ENCODE measurements at places on chromosomes 2 and 18. TPM values are rescaled to one million over a fixed set of nuclear protein-coding genes. Genes with fewer than 3 reads are reported as not detected.
A peak's percentile ranks its signal among the peaks of the same experiment; 100 is the strongest.

DNA sequence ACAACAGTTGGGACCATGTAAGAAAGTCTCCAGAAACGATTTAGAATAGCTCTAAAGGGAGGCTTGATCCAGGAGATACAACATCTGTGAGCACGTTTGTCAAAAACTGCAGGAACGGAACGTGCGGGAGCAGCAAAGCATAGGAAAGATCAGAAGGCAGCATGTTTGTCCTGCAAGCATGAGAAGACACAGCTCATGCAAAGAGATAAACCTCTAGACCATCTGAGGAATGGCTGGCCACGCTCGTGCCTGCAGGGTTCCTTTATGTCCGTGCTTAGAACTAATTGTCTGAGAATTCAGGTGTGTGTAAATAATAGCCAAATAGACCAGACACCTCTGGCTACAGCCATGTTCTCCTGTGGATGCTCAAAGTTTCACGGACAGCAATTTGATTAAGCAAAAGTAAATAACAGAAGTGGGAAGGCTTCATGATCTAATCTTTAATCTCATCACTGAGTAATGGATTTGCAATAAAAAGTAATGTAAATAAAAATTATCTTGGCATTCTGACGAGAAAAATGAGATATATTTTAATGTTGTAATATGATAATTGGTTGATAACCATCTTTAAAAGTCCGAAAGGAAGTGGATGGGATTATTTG, 534.8 kb upstream of the CDH7 start:
- DNase-seq, result no peak

DNA sequence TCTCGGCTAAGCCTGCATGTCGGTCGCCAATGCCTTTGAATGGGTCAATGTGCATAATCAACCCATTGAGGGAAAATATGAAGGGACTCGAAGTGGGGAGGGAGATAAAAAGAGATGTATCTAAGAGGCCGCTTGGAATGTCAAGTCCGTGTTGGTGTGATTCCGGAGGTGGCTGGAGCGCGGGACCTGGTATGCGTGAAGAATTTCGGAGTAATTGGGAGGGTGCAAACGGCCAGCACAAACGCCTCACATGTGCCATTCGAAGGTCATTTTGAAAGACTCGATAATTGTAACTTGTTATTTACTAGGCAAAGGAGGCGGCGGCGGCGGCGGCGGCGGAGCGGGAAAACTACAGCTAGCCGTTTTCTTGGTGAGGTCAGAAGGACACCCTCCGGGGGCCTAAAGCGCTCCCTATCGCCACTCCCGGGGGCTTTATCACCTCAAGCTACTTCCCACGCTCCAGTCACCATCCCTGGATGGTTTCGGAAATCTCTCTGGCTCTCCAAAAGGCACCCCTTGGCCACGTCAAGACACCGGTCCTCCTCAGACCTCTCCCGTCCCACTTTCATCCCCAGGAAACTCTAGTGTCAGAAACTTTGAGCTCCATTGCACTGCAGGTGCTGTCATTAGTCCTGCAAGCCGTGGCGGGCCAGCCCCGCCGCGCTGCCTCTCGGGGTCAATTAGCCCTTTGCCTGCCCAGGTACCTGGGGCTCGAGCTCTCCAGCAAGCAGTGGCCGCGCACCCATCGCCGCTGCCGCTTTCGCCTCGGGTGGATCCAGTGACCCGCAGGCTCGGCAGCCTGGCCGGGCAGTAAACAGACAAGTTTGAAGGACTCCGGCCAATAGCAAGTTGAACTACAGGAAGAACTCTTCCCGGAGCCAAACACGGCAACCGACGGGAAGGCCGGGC, 1.5 kb downstream of the ERBB4 start:
- DNase-seq, result no peak

DNA sequence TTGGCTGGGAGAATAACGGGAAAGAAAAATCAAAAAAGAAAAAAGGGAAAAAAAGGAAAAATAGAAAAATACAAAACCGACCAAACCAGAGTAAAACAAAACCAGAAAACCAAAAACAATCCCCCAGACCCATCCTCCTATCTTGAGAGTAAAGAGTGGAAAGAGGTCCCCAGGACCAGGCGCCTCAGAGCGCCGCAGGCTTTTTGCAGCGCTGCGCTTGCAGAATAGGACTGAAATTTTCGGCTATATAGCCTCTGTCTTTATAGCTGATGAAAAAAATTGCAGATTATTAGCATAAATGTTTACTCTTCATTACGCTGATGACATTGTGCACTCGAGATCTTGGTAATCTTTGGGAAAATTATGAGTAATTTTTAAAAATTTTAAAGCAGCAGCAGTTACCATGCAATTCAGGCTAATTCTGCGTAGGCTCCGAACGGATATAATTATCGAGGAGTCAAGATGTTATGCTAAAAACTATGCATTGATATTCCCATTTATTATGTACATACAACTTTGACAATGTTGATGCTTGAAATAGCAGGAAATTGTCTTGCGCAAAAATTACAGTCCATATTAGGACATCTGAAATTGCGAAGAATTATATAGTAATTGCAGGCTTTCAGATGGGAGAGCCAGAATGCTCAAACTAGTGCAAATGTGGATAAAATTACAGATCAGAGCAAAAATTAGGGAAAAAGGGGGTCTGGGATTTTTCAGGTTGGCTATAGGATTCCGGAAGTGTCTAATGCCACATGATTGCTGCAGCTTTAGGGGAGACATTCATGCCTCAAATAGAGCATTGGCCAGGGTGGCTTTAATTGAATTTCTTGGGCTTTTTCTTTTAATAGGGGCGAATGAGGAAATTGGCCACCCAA, 8.3 kb downstream of the DLX1 start:
- peak; percentile 70 for DNase-seq

- DNase-seq, result peak; percentile 47
Measured at GRCh38 chr2:96916646-96917543, 47.0 kb upstream of the SEMA4C start.

GRCh38 chr2:98556344-98557033, 51.8 kb downstream of the COA5 start:
- no peak for DNase-seq

DNA sequence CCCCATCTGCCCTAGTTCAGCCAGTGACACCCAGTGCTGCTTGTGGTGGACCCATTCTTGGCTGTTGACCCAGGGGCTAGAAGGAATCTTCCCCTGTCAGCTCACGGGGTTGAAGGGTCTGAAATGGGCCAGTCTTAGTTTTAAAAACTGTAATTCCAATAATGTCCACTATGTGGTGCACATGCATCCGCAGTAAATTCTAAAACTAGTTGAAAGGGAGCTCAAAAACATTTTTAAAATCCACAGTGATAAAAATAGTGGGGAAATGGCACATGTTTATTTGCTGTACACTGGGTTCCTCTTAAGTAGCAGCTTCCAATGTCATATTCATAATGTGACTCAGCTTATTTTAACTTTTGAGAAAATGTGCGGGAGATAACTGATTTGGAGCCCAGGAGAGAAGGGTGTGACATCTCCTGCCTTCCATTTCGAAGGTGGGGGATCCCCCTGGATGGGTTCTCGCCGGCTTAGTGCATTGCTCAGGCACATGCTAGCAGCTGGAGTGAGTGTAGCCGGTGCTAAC, 32.8 kb downstream of the GRHL1 start:
- DNase-seq, result peak; percentile 82

GRCh38 chr2:14690926-14691325, 58.4 kb downstream of the LRATD1 start:
- DNase-seq, result no peak

GRCh38 chr2:97708048-97708380, 5.4 kb upstream of the ZAP70 start:
- DNase-seq, result no peak

DNA sequence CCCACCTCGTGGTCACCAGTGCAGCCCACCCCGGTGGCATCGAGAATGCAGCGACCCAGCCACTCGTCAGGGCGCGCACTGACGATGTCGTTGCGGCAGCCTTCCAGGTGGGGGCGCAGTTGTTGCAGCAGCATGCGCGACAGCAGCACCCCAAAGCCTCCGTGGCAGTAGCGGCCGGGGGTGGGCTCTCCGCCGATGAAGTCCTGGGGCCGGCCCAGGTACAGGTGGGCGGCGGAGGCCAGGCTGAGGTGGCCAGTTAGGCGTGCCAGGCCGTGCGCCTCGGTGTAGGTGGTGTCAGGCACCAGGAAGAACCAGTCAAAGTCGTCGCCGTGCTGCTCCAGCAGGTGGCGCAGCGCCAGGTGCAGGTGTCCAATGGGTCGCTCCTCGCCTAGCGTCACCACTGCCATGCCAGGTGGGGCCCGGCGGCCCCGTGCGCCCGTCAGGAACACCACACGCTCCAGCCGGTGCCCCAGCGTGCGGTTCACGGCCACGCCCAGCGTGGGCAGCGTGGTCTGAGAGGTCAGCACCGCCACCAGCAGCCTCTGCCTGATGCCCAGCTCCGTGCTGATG, 1.9 kb downstream of the CHPF start:
- DNase-seq, result no peak

DNA sequence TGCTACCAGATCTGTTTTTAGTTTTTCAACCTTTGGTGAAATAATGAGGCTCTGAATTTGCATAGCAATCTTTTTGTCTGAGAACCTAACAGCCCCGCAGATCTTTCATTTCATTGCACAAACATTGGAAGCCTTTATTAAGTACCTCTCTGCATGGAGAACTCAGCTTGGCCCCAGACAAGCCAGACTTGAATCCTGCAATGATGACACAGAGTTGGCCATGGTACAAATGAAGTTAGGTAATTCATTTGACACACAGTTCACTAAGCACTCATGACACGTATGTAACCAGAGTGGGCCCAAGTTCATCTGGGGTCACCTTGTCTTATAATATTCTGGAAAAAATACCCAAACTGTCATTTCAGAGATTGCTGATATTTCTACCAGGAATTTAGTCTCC, 439.1 kb upstream of the ID2 start:
- DNase-seq, result no peak

GRCh38 chr2:191899410-191899809, 52.5 kb upstream of the CAVIN2 start:
- no peak for DNase-seq

DNA sequence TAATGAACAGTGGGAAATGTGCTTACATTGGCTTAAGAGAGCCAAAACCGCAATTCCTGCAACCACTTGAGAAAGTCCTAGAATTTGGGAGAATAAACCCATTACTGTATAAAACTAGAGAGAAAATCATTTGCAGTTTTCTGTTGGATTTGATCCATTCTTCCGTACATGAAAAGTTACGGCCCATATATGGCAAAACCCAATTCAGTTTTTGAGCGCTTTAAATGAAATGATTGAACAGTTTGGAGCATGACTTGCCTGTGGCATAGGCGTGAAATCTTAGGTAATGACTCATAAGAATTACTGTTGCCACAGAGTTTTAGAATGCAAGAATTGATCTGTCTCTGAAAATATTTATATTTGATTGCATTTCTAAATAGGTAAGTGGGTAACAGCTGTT, 52.0 kb downstream of the PHLPP1 start:
- no peak for DNase-seq

DNA sequence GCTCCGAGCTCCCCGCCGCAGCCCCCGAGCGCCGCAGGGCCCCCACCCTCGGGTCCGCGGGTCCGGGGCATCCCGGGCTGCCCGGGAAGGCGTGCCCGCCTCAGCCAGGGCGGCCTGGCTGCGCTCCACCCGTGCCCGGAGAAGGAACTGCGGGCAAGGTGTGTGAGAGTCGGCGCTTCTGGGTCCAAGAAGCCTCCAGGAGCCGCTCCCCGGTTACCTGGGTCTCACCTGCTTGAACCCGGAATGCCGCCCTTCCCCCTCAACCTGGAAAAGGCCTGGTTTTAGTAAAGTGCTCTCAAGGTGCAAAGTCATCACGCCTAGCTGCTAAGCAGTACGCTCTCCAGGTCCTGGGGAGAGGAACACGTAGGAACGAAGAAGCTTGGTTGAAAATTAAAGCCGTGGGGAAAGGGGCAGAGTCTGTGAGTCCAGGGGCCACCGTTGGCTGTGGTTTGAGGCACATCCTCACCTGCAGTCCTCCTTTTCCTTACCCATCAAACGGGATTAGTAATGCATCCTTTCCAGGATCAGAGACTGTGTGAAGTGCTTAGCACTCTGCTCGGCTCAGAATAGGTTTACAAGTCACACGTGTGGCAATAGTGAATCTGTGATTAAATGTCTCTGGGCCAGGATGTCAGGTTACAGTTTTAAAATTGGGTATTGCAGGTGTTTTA, 1.2 kb downstream of the ASAP2 start:
- peak; percentile 60 for DNase-seq

DNA sequence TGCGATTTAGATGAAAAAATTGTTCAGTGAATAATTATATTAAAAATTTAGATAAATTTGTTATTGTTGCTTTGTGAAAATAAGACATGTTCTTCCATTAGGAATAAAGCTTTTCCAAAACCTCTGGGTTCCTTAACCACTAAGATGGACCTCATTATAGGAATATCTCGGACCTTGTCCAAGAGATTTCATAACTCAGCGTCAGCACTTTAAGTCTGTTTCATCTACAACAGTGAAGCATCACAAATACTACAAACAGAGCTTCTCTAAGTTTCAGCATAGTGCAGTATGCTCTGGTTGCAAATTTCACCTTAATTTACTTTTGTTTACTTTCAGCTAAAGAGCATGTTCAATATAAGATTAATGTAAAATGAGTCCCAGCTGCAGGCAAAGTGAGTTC, 150.3 kb downstream of the UBE2E3 start:
- DNase-seq, result no peak

- no peak for DNase-seq
Measured at GRCh38 chr2:199966405-199966804, 11.0 kb downstream of the MAIP1 start.

- no peak for DNase-seq
Measured at GRCh38 chr2:134348760-134349159, 94.9 kb downstream of the MGAT5 start.

DNA sequence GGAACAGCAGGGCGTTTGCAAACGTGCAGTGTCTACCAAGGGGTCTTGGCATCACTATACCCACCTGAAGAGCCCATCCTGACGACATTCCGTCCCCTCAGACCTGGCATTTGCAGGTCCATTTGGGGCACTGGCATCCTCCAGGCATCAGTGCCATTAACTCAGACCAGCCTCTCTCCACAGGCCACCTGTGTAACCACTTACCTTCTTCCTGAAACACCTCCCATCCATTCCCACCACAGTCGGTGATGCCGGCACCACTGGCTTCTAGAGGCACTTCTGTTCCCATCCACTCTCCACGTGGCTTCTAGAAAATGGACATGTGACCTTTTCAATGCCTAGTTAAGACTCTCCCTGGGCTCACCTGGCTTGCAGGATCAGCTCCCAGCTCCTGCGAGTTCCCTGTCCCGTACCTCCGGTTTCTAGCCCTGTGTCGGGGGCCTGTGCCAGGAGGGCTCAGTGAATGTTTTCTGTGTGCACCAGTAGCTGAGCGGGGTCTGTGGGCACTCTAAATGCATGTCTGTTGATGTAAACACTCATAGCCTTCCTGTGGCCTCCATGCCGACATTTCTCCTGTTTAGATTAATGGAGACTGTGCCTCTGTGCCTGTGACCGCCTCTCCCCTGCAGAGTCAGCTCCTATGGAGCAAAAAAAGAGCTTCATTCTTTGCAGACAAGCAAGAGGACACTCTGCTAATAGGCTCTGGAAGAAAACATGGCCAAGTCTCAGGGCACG, 458.0 kb upstream of the HS6ST1 start:
- no peak for DNase-seq

The LCT gene
- total RNA-seq, result 0.10 TPM

The ASIC4 gene
- 8.2 TPM for total RNA-seq

The ANTXR1 gene
- total RNA-seq, result 65.0 TPM

The SLC66A2 gene
- 26.0 TPM for total RNA-seq

The ANKRD30B gene
- 0.20 TPM for total RNA-seq

The KIF5C gene
- 79.2 TPM for total RNA-seq

The NDUFS1 gene
- total RNA-seq, result 115 TPM

The SLC23A3 gene
- 1.7 TPM for total RNA-seq

The REEP1 gene
- 118 TPM for total RNA-seq

The ZNF519 gene
- total RNA-seq, result 15.2 TPM

The FNDC4 gene
- total RNA-seq, result 50.8 TPM

Data from spinal cord (tissue), 10 donors.